ENCODE measurements at places on chromosomes 12 and 14. TPM values are rescaled to one million over a fixed set of nuclear protein-coding genes. Genes with fewer than 3 reads are reported as not detected.
A peak's percentile ranks its signal among the peaks of the same experiment; 100 is the strongest.

CLEC1A gene
- total RNA-seq, result not detected

SPRING1 gene
- total RNA-seq, result 61.5 TPM

RASAL1 gene
- 16.3 TPM for total RNA-seq

ELK3 gene
- 22.9 TPM for total RNA-seq

ARMH4 gene
- total RNA-seq, result 16.2 TPM

GRCh38 chr12:49079793-49080192 is 10.0 kb upstream of the RHEBL1 start:
- no peak for DNase-seq

GRCh38 chr12:68279227-68280054 is 26.0 kb upstream of the IL22 start:
- DNase-seq, result no peak

DNA sequence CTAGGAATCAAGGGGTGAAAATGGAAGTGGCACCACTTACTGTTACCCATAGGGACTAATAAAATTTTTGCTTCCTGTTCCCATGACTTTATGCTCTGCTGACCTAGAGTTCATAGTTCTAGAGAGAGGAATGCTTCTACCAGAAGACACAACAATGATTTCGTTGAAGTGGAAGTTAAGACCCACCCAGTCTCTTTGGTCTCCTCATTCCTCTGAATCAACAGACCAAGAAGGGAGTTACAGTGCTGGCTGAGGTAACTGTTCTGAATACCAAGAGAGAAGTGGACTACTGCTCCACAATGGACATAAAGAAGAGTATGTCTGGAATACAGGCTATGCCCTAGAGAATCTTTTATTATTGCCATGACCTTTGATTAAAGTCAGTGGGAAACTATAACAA is 23.5 kb upstream of the DYRK2 start:
- peak; percentile 100 for DNase-seq

- no peak for DNase-seq
Observed at GRCh38 chr14:75371297-75371696, 56.5 kb upstream of the JDP2 start.

DNA sequence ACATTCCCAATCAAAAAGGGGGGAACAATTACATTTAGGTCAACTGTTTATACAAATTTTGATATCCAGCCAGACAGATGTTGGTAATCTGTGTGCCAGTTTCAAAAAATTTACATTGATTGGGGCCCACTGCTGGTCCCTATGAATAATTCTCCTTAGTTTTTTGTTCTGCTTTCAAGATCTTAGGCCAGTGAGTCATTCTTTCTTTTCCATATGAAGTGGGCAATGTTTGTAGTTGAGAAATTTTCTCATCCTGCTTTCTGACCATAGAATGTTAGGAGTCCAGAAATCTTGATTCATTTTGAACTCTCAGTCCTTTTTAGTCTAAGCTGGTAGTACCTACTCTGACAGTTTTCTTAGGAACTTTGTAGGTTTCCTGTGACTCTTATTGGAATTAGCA is 244.3 kb downstream of the DIO2 start:
- no peak for DNase-seq

- no peak for DNase-seq
Observed at GRCh38 chr12:53967421-53967925, 5.5 kb upstream of the HOXC11 start.
